ENCODE measurements at places on chromosomes 3 and 15.

- no peak for DNase-seq
These were observed 35.6 kb upstream of the ARHGEF3 start for GRCh38 chr3:56837196-56837955.

- DNase-seq = no peak
These were observed 35.8 kb downstream of the ATP2B2 start for GRCh38 chr3:10469441-10470119.

- no peak for DNase-seq
These were observed 45.2 kb downstream of the GASK1A start for GRCh38 chr3:43024181-43024885.

DNA sequence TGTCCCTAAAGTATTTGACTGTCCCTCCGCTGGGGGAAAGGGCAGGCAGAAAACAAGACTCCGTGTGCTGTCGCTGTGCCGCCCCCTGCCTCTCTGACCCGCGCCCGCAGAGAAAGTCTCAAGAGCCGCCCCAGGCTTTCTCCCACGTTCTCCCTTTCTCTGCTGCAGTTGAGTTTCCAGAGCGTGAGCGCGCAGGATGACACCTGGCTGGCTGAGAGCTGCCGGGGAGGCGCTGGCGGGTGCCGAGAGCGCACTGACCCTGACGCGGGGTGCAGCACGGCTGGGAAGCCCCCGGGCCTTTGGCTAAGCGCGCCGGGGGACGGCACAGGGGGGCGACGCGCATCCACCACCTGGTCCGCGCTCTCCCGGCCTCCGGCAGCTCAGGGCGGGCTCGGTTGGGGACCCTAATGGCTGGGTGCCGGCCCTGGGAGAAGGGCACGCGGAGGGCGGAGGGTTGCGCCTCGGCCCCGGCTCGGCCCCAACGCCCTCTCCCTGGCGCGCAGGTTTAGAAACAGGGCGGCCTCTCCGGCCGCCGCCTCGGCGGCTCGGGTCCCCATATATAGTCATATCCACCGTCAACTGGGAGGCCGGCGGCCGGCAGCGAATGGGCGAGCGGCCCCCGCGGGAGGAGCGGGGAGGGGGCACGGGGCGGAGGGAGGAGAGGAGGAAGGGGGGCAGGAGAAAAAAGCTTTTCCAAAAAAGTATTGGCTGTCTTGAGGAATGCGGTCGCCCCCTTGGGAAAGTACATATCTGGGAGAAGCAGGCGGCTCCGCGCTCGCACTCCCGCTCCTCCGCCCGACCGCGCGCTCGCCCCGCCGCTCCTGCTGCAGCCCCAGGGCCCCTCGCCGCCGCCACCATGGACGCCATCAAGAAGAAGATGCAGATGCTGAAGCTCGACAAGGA is at the start of gene TPM1:
Gene TPM1 (plus strand): TSS at position 774 of the 903 bp plus-strand sequence. CDS start 83 bp downstream, at position 857.
- peak; percentile 93 for DNase-seq

- no peak for DNase-seq
These were observed 304.3 kb downstream of the ZIC1 start for GRCh38 chr3:147713234-147714133.

DNA sequence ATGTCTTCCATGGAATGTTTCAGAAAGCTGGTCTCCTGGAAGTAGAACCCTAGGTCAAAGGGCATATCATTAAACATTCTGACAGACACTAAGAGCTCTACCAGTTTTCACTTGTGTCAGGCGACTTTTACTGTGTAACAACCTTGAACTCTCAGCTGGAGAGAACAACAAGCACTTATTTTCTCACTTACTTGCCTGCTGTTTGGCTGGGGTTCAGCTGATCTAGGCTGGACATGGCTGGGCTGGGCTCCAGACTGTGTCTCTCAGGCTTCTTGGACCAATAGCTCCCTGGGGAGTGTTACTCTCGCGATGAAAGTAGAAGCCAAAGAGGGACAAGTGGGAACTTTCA is 527.3 kb downstream of the SHQ1 start:
- DNase-seq = no peak

DNA sequence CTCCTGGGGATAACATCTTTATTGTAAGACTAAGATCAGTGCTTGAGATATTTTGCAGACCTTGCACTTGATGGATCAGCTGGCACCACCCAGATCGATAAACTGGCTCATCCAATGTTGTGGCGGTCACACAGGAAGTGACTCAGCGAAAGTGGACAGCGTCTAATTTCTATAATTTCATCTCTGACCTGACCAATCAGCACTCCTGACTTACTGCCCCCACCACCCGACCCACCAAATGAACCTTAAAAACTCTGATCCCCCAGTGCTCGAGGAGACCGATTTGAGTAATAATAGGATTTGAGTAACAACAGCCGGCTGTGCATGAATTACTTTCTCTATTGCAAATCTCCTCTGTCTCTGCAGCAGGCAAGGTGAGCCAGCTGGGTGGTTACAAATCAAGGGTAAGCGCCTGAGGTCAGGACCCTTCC is 62.7 kb upstream of the RNU6-1 start:
- DNase-seq = no peak

GRCh38 chr3:34276342-34276741 is 477.9 kb downstream of the PDCD6IP start:
- no peak for DNase-seq

GRCh38 chr15:71333839-71334238 is 218.6 kb downstream of the THSD4 start:
- no peak for DNase-seq

GRCh38 chr15:90819850-90820249 is 48.5 kb upstream of the FURIN start:
- no peak for DNase-seq

DNA sequence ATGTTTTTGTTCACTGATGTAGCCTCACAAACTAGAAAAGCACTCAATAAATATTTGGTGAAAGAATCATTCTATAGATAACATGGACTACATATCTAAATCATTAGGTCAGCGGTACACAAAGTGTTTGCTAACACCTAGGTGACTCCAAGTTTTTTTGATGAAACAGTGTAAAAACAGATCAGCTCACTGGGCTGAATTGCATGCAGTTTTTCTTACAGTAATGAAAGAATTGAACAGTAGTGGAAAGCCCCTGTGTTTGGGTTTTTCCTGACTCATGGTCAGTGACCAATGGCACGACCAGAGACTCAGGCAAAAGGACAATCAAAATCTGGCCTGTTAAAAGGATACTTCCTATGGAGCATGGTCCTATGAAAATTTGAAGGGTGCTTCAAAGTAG is 384.3 kb upstream of the EPHA6 start:
- no peak for DNase-seq

- no peak for DNase-seq
These were observed 44.2 kb upstream of the KY start for GRCh38 chr3:134694946-134695543.

- no peak for DNase-seq
These were observed 8.5 kb downstream of the CRBN start for GRCh38 chr3:3170998-3171397.

- DNase-seq = no peak
These were observed 225.6 kb downstream of the PDZRN3 start for GRCh38 chr3:73399106-73399505.

GRCh38 chr3:77014226-77014625 is 25.7 kb upstream of the ROBO2 start:
- DNase-seq = no peak

- no peak for DNase-seq
These were observed 309.0 kb upstream of the MDFIC2 start for GRCh38 chr3:70621451-70621850.

DNA sequence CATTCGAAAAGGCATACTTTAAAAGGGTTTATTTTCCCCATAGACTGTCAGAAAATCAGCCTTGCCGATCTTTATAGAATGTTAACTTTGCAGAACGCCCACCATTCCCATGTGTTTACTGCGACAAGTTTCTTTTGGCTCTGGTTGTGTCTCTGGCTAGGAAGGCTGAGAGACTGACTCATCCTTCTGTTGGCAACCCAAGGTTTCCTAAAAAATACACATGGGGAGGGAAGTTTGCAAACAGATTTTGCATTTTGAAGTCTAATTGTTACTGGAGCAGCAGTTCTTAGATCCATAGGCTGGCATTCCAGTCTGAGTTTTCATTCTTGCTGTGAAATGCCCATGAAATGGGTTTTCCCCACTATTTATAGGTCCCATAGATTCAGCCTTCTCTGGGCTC is 37.9 kb upstream of the MINAR1 start:
- DNase-seq = no peak

- no peak for DNase-seq
These were observed 25.2 kb upstream of the SLCO2A1 start for GRCh38 chr3:134054881-134055280.

DNA sequence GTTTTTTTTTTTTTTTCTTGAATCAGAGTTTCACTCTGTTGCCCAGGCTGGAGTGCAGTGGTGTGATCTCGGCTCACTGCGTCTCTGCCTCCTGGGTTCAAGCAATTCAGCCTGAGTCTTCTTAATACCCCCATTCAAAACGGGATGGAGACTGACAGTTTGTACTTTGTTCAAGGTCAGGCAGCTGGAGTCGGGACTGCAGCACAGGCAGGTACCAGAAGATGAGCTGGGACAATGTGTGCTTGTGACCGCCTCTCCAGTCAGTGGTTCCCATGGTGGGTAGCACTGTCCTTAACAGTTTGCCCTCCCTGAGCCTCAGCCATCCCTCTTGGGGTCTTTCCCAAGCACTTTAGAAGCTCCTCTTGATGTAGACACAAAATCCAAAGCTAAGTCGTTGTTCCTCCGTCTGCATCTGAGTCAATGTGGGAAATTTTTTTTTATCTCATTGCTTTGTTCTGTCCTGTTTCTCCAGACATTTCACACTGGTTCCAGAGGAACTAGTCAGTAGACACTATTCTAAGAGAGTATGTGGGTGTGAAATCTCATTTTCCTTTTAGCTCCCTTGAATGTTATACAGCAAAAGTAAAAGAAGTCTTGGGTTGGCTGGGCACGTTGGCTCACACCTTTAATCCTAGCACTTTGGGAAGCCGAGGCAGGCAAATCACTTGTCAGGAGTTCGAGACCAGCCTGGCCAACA is 5.3 kb upstream of the TTLL13 start:
- no peak for DNase-seq

GRCh38 chr3:49017229-49017970 is 980 bp downstream of the DALRD3 start:
- no peak for DNase-seq

- no peak for DNase-seq
These were observed 10.8 kb downstream of the PLA2G4D start for GRCh38 chr15:42083605-42083908.

- no peak for DNase-seq
These were observed 5.5 kb upstream of the TEX55 start for GRCh38 chr3:119140466-119140865.

- no peak for DNase-seq
These were observed 698.7 kb downstream of the EPHA3 start for GRCh38 chr3:89806166-89806565.

DNA sequence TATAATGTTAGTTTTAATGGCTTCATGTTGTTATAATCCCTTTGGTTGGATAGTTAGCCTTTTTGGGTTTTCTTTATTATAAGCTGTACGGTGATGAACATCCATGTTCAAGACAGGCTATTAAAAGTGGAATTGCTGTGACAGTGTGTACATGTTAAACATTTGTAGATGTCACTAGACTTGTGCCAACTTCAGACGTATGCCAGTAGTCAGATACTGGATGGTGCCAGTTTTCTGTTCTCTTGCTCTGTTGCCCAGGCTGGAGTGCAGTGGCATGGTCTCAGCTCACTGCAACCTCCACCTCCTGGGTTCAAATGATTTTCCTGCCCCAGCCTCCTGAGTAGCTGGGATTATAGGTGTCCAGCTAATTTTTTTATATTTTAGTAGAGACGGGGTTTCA is 54.1 kb downstream of the MGA start:
- no peak for DNase-seq

DNA sequence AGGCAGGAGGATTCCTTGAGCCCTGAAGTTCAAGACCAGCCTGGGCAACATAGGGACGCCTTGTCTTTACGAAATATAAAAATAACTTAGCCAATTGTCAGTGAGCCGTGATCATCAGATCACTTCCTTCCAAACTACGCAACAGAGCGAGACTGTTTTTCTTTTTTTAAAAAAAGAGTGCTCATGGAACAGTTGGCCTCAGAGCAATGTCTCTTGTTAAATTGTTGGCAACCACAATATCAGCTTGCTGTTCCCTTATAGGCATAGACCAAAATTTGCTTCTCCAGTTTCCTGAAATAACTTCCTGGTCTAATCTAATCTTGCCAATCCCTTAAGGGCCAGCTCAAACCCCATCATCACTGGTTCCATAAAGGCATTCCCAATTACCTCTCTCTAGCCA is 93.3 kb upstream of the SLC4A7 start:
- no peak for DNase-seq

GRCh38 chr15:70145261-70145660 is 47.5 kb upstream of the TLE3 start:
- no peak for DNase-seq

GRCh38 chr3:177979703-177980102 is 556.5 kb upstream of the KCNMB2 start:
- DNase-seq = no peak

DNA sequence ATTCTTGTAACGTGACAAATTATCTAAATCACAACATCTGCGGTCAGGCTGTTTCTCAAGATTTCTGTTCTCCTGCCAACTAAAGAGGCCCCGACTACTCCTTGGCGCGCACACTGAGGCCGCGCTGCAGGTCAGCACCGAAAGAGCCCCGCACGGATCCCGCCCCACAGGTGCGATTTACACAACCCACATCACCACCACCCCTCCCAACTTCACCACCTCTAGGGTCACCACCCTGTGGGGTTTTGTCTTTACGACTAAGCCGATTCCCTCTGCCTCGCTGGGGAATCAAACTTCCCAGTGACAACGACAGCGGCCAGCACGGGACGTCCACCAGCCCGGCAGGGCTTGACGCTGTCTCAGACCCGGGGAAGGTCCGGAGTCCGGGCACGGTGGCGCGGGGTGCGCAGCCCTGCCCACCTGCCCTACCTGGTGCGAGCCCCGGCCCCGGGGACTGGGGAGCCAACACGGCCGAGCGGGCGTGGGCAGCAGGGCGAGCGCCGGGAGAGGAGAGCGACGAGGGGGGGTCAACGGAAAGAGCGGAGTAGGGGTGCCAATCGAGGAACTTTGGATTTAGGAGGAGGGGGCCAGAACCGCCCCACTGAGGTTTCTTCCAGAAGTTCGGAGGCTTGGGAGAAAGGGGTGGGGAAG is 764 bp downstream of the UACA start:
- peak; percentile 25 for DNase-seq

DNA sequence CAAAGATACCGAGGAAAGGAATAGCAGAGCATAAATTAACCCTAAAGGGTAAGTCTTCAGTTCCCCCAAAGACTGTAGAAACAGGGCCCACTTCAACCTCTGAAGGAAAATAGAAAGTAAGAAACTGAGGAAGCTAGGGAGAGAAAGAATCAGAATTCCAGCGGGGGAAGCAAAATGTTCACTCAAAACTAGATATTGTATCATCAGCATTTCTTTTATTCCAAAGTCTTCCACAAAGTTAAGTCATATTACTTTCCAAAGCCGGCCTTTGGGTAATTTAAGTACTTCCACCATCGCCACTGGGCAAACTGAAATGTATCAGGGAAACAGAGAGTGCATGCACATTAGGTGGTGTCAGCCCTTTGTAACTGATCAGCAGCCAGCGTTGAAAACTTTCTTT is 88.3 kb downstream of the RSL24D1 start:
- DNase-seq = no peak

DNA sequence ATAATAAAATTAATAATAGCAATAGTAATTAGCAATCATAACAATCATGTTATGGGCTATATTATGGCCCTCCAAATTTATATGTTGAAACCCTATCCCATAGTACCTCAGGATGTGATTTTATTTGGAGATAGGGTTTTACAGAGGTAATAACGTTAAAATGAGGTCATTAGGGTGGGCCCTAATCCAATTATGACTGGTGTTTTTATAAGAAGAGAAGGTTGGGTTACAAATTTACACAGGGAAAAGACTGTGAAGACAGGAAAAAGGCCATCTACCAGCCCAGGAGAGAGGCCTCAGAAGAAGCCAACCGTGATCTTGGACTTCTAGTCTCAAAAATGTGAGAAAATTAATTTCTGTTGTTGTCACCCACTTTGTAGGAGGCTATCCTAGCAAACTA is 353.1 kb downstream of the CHL1 start:
- DNase-seq = no peak

Data from upper lobe of left lung (tissue), 6 donors.